ENCODE measurements at places on chromosomes 6 and 20.

DNA sequence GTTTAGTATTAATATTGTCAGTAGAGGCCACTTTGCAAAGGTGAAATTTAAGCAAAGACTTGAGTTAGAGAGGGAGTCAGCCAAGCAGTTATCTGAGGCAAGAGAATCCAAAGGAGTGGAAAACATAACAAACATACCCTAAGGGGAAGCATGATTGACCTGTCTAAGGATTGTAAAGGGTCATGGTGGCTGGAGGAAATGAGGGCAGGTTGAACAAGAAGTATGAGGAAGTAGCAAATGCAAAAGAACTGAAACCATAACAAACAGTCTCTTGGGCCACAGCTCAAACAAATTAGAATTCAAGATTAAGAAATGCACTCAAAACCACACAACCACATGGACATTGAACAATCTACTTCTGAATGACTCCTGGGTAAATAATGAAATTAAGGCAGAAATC lies 103.2 kb downstream of the FBXO5 start:
- no peak for DNase-seq

- no peak for DNase-seq
These were observed 226.4 kb downstream of the CLIC5 start for GRCh38 chr6:45789238-45789637.

DNA sequence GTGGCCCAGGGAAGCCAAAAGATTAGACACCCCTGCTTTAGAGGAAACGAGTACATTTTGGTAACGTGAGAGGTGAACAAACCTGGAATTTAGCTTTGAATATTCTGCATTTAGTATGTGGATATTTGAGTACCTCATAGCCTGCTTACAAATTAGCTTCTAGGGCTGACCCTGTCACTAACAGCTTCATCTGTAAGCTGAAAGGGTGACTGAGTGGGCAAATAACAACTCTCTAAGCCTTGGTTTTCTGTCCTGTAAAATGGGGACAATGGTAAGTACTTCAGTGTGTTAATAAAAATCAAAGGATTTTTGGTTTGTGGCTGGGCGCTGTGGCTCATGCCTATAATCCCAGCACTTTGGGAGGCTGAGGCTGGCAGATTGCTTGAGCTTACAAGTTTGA lies 8.4 kb upstream of the GUCA1B start:
- no peak for DNase-seq

GRCh38 chr6:3176562-3177355 lies 19.4 kb upstream of the TUBB2A start:
- DNase-seq = peak; percentile 55

DNA sequence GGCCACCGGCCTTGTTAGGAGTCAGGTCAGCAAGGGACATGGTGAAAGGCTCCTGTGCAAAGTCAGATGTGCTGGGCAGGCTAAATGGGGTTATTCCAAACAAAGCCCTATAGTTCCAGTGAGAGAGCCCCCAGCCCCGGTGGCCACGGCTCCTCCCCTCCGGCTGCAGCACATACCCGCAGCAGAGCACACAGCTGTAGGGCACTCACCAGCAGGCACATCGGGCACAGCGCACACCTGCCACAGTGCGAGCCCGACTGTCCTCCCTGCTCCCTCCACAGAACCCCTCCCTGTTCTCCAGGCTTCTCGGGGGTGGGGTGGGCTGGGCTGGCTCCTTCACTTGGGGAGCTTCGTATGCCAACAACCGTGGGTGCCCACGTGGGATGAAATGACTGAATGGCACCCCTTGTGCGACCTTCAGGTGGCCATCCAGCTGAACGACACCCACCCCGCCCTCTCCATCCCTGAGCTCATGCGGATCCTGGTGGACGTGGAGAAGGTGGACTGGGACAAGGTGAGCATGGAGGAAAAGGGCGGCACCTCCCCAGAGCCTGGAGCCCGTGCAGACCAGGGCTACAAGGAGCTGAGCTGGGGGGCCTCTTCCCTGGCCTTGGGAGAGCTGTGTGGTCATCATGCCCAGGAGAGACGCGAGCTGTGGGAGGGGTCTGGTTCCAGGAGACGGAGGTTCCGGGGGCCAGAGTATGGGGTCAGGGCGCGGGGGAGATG lies 30.9 kb downstream of the PYGB start:
- DNase-seq = no peak

- DNase-seq = no peak
These were observed 40.8 kb upstream of the ZNFX1 start for GRCh38 chr20:49318430-49319207.

GRCh38 chr20:58708246-58708931 lies 15.8 kb downstream of the NPEPL1 start:
- no peak for DNase-seq

- DNase-seq = no peak
These were observed 47.5 kb upstream of the CHRNA4 start for GRCh38 chr20:63408684-63409046.

DNA sequence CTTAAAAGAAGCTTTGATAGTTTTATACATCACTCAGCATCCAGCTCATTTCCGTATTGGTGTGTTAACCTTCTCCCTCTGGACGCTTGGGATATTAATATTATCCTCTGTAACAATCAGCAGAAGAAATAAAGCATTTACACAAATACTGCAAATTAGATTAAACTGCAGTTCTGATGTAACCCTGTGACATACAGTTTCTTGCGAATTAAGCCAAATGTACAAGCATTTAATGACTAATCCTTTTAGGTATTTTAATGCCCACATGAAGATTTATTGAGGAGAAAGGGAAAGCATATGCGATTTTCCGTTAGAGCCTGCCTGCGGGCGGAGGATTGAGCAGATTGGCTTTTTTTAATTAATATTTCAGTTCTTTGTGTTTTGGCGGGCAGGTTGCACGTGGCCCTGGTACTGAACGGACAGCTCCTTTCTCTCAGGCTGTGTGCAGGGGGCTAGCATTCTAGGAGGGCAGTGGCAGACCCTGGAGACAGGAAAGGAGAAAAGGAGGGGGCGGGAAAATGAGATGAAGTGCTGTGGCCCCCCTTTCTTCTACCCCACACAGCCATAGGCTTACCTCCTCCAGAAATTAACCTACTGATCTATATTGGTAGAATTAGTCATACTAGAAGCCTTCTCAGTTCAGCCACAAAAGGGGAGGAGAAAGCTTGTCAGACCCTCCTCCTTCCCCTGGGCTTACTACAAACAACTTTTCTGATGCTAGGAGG lies 14.1 kb upstream of the TFAP2D start:
- peak; percentile 0 for DNase-seq

GRCh38 chr6:112202639-112203341 lies 51.6 kb downstream of the LAMA4 start:
- DNase-seq = no peak

Measured in fibroblast of skin of left biceps (primary cell).